ENCODE measurements at places on chromosomes 12 and 14.

- no peak for DNase-seq
These were observed 59.1 kb upstream of the SLC6A13 start for GRCh38 chr12:321606-322326.

GRCh38 chr12:13536219-13536910 lies 339.8 kb downstream of the EMP1 start:
- no peak for DNase-seq

DNA sequence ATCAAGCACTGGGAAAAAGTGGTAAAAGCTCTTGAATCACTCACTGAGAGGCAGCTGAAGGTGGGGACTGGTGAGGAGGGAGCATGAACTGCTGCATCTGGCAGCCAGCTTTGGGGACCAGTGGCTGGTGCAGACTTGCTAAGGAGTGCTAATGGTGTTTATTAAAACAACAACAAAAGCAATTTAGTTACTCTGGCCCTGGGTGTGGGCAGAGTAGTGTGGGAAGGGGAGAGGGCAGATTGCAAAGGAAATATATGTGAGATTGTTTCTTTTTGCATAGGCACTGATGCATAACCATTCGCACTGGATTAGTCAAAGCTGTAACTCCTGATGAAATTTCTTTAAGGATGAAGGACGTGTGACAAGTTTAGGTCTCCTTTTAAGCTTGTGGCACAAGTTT lies 8.1 kb downstream of the TXNRD1 start:
- DNase-seq, result no peak

DNA sequence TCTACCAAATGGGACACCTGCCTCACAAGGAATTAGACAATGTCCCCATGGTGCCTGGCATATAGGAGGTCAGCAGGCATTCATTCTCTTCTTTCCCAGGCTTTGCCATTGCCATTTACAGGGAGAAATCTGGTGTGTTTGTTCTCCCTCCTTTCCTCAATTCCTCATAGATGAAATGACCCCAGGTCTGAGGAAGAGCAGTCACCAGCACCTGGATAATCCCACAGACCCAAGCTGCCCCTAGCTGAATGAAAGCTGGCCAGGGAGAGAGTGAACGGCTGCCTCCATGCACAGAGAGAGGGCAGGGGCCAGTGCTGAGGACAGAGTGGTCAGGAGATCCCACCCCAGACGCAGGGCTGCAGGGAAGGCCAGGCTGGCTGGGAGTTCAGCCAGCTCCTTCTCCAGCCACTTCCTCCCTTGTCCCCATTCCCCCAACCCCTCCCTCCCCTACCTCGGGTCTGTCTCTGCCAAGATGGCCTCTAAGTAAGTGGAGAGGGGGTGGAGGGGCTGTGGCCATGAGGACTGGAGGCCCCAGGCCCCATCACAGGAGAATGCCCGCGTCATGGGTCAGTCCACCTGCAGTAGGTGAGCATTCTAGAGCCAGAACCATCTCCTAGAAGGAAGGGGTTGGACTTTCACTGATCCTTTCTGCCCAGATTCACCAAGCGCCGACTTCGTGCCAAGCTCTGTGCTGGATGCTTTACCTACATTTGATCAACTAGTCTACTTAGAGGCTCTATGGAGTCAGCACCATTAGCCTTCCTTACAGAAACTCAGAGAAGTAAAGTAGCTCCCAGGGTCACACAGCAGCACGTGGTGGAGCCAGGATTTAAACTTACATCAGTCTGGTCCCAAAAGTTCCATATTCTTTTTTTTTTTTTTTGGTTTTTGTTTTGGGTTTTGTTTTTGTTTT lies 2.0 kb upstream of the KRT4 start:
- no peak for DNase-seq

- no peak for DNase-seq
These were observed 10.1 kb upstream of the ARID4A start for GRCh38 chr14:58288106-58288792.

DNA sequence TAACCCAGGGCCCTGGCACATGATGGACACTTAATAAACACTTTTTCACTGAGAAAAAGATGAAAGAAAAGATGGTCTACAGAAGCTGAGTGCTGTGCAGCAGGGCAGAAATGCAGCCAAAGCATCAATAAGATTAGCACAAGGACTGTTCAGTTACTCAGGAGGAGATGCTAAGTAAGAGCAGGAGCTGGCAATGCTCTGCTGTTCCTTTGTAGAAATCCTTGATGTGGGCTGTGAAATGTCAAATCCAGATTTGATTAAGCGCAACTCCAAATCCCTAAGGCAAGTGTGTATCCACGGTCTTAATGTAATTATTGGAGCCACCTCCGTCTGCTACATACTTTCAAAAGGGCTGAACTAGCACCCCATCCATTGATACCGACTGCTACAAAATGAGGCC lies 151.8 kb upstream of the BTG1 start:
- no peak for DNase-seq

- no peak for DNase-seq
These were observed 23.8 kb downstream of the PITPNM2 start for GRCh38 chr12:123127182-123127495.

DNA sequence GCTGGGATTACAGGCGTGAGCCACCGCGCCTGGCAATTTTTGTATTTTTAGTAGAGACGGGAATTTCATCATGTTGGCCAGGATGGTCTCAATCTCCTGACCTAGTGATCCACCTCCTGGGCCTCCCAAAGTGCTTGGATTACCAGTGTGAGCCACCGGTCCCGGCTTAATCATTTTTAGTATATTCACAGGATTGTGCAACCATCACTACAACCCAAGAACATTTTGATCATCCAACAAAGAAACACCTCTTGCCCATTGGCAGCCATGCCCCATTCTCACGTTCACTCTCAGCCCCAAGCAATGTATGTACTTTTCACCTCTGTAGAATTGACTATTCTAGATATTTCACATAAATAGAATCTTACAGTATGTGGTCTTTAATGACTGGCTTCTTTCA lies 19.9 kb downstream of the SP1 start:
- DNase-seq, result peak; percentile 22

- peak; percentile 43 for DNase-seq
These were observed 10.1 kb downstream of the IL23A start for GRCh38 chr12:56348776-56349175.

DNA sequence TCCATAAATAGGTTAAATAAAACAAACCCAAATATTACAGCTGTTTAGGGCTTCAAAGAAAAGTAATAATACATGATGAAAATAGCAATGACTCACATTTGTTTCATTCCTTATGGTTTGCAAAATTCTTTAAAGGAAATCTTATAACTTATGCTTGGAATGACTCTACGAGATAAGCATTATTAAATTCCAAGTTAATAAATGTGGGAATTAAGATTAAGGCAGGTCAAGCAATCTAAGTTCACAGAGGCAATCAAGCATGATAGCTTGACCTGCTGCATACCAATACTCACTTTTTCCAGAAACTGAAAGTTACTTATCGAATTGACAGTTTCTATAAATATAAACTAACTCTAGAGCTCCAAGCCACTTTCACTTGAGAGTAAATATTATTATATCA lies 1002.9 kb upstream of the SEL1L start:
- DNase-seq, result no peak

- no peak for DNase-seq
These were observed 70.7 kb downstream of the NOVA1 start for GRCh38 chr14:26527095-26527494.

DNA sequence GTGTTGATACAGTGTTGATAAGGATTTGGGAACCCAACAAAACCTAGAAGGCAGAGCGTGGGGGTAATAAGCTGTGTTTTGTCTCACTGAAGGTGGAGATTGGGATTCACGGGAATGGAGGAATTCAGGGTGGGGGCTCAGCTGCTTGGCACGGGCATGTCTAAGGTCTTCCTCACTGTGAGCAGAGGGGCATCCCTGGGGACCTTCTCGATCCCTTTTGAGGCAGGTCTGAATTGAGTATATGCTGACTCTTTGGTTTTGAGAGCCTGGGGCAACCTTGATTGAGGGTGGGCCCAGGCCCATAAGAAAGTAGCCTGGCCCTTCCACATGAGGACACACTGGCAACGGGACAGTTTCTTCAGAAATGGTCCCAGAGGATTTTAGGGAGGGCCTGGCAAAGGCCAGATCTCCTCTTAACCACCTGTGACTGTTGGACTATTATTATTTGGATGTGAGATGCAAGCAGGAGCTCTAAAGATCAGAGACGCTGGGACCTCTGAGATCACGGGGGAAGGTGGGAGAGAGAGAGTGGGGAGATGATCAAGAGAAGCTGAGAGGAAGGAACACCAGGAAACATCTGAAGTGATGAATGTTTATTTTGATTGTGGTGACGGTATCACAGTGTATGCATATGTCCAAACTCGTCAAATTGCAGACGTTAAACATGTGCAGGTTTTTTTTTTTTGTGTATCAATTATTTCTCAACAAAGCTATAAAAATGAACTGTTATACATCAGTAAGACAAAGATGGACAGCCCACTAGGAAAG lies 48.4 kb downstream of the SMIM41 start:
- DNase-seq, result peak; percentile 62

DNA sequence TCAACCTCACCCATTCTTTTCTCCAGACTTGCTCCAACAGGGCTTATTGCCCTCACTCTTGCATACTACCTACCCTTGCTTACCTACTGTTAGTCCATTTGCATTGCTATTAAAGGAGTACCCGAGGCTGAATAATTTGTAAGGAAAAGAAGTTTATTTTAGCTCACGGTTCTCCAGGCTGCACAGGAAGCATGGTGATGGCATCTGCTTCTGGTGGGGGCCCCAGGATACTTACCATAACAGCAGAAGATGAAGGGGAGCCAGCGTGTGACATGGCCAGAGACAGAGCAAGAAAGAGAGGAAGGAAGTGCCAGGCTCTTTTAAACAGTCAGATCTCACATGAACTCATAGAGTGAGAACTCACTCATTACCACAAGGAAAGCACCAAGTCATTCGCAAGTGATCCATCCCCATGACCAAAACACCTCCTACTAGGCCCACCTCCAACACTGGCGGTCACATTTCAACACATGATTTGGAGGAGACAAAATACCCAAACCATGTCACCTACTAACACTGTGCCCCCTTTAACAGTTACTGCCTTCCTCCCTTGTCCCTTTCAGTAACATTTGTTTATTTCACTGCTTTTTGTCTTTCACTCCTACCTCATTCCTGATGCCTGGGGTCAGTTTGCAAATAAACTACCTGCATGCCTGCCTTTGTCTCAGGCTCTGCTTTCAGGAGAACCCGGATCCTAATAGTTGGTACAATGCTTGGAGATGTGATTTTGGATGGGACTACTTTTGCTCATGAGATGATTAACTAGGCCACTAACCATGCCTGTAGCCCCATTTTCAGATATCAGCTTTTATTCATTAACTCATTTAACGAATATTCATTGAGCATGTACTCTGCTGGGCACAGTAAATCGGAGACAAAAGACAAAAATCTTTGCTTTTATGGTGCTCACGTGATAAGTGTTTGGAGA lies 41.6 kb upstream of the CSRP2 start:
- DNase-seq, result no peak

DNA sequence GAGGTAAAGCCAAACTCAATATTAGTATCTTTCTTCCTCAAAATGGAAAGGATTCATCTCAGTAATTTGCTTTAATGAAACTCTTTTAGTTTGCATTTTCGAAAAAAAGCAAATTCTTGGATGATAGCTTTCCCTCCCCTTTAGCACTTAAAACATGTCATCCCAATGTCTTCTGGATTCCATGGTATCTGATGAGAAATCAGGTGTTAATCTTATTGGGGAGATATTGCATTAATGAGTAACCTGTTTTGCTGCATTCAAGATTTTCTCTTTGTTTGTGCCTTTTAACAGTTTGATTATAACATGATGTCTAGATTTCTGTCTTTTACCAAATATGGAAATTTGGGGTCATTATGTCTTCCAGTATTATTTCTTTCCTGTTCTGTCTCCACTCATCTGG lies 405.1 kb upstream of the FOXG1 start:
- DNase-seq, result no peak

DNA sequence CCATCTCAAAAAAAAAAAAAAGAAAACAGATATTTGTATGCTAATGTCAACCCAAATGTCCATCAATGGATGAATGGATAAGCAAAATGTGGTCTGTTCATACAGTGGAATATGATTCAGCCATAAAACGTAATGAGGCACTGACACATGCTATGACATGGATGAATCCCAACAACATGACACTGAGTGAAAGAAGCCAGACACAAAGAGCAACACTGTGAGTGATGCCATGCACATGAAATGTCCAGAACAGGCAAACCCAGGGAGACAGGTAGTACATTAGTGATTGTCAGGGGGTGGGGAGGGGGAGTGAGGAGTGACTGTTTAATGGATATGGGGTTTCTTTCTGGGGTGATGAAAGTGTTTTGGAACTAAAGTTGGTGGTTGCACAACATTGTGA lies 50.2 kb downstream of the ARL6IP4 start:
- no peak for DNase-seq

- no peak for DNase-seq
These were observed 159.1 kb downstream of the RPS29 start for GRCh38 chr14:49427117-49427516.

DNA sequence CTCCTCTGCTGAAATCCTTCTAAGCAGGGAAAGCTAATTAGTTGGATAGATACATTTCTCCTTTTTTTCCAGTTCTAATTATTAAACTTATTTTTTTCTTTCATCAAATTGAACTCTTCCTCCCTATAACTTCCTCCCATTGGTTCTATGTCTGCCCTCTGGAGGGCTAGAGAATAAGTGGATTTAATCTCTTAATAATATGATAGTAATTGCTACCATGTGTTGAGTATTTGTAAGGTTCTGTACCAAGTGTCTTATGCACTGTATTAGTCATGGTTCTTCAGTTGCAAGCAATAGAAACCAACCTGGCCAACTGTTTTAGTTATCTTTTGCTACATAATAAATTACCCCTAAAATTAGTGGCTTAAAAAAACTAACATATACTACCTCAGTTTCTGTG lies 190.5 kb upstream of the PLXNC1 start:
- DNase-seq, result no peak

DNA sequence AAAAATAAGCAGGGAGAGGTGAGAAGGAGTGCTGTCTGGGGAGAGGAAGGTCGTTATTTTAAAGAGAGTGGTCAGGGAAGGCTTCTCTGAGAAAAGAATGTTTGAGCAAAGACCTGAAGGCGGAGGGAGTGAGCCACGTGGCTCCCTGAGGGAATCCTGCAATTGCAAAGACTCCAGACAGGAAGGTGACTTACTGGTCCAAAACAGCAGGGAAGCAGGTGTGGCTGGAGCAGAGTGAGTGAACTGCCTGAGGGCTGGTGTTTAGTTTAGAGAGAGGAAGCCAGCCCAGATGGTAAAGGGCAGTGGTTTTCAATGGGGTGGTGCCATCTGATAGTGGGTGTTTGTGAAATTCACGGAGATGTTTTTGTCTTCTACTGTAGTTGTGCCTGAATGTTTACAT lies 58.8 kb upstream of the LTA4H start:
- no peak for DNase-seq

DNA sequence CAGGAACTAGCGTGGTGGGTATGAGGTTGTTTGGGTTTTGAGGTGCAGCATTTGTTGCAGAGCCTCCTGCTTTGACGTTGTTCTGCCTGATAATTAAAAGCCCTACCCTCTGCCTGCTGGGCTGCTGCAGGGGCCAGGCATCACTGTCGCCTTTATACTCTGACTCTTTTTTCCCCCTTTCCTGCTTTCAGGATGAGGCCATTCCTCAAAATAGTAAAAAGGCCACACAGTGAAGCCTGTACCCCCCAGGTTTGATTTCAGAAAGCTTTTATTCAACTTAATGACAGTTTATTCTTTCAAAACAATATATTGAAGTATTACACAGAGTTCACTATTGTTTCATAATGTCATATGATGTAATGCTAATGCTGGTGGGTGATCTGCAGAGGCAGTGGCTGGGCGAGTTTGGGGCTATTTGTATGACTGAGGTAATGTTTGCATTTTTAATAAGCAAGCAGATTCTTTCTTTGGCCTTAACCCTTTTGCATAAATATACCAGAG lies 9.1 kb downstream of the BORCS5 start:
- DNase-seq, result no peak
